Activated CD4-positive, alpha-beta T cell treated with anti-CD3 and anti-CD28 coated beads for 4 hours (primary cell): ENCODE measurements at places on chromosomes 13 and 19.

- DNase-seq, result no peak
These were observed 17.4 kb upstream of the MLLT1 start for GRCh38 chr19:6297202-6297601.

DNA sequence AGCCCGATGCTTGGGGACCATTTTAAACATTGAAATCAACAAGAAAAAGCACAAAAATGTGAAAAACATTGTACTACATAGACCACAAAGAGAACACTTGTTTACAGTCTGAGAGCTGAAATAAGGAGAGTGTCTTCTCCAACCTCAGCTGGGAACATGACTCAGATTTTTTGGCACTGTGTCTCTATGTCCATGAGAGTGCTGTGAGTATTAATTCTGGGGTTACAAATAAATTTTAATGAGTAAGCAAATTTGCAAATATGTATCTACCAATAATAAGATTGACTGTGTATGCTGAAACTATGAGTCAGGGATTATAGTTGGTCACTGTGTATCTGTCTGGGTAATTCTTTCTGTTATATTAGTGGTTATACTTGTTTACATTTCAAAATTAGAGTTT is 174.0 kb downstream of the DCT start:
- DNase-seq, result no peak

DNA sequence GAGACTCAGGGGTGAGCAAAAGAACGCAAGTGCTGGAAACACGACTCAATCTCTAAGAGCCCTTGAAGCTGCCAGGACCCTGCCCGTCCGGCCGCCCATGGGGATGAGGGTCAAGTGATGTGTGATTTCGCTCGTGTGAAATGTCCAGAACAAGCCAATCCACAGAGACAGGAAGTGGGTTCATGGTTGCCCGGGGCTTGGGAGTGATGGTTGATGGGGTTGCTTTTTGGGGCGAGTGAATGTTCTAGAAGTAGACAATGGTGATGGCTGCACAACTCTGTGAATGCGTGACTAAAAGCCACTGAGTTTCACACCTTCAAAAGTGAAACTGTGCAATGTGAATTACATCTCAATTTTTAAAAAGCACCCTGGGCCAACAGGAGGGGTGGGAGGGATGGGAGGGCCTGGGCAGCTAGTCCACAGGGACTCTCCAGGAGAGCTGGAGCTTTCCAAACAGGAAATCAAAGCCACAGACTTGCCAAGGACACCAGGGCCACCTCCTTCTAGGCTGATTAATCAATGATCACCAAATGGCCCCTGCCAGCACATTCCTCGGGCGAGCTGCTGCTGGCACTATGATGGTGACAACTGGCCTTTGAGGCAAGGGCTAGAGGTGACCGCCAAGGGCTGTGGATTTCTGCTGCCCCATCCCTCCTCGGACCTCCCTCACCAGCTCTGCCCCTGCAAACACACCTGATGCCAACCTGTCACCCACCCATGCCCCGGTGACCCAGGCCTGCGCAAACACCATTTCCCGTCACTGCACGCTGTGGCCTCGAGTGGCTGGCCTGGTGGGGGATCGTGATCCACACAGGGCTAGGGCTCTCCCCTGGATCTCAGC is 14.0 kb downstream of the DPP9 start:
- DNase-seq, result no peak

GRCh38 chr19:10946958-10947657 is 13.7 kb upstream of the SMARCA4 start:
- no peak for DNase-seq

DNA sequence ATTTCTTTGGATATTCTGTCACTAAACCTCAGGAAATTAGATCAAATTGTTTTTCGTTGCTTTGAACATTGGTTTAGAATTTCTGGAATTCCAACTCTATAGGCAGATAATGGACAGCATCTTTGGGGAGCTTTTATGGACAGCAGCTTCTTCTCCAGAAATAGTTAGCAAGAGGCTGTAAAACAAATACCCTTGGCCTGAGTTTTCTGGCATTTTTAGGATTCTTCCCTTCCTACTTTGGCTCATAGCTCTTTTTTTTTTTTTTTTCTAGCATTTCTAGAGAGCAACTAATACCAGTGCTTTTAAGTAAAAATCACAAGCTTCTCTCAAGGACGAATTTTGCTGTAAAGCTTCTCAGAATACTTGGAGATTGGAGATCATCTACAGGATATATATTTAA is 169.8 kb upstream of the SPRY2 start:
- no peak for DNase-seq

GRCh38 chr19:6042776-6043726 is 65.1 kb upstream of the RANBP3 start:
- no peak for DNase-seq

DNA sequence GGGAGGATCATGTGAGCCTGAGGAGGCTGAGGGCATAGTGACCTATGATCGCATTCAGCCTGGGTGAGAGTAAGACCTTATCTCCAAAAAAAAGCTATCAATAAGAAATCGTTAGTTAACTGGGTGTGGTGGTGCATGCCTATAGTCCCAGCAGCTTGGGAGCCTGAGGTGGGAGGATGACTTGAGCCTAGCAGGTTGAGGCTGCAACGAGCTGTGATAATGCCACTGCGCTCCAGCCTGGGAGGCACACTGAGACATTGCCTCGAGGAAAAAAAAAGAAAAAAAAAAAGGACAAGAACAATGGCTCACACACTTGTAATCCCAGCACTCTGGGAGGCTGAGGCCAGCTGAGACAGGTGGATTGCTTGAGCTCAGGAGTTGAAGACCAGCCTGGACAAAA is 16.2 kb downstream of the PSPC1 start:
- no peak for DNase-seq

GRCh38 chr19:52590728-52591127 is 20.6 kb downstream of the ZNF701 start:
- DNase-seq, result no peak

DNA sequence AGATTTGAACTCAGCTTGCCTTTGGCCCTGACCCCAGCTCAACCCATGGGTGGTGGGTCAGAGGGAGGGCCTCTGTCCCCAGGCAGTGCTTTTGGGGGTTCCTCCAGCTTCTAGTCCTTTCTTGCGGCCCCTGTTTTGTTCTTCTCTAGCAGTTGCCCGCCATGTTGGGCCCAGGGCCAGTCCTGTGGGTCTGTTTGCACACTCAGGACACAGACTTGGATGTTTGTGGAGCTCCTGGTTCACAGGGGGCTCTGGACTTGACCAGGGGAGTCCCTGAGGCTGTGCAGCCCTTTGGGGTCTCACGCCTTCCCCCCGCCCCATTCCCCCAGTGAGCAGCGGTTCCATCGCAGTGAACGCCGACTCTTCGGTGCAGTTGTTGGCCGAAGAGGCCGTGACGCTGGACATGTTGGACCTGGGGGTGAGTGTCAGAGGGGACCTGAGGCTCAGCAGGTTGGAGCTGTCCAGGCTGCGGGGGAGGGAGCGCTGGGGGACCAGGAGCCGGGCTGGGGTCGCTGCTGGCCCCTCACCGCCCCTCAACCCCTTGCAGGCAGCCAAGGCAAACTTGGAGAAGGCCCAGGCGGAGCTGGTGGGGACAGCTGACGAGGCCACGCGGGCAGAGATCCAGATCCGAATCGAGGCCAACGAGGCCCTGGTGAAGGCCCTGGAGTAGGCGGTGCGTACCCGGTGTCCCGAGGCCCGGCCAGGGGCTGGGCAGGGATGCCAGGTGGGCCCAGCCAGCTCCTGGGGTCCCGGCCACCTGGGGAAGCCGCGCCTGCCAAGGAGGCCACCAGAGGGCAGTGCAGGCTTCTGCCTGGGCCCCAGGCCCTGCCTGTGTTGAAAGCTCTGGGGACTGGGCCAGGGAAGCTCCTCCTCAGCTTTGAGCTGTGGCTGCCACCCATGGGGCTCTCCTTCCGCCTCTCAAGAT is 2.5 kb downstream of the ATP5F1D start:
- DNase-seq, result peak; percentile 88

DNA sequence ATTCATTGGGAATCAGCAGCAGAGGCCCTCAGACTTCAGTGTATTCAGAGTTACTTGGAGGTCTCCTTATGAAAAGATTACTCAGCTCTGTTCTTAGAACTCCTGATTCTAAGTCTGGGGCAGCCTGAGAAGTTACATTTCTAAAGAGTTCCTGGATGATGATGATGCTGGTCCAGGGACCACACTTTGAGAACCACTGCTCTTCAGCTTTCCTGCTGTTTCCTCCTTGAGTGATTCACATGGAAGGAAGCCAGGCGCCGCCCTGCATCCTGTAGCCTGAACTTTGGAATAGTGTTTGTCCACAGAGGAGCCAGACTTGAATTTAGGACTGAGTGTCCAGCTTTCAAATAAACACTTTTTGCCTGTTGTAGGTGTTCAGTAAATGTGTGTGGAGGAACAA is 2.9 kb downstream of the CEBPG start:
- no peak for DNase-seq

DNA sequence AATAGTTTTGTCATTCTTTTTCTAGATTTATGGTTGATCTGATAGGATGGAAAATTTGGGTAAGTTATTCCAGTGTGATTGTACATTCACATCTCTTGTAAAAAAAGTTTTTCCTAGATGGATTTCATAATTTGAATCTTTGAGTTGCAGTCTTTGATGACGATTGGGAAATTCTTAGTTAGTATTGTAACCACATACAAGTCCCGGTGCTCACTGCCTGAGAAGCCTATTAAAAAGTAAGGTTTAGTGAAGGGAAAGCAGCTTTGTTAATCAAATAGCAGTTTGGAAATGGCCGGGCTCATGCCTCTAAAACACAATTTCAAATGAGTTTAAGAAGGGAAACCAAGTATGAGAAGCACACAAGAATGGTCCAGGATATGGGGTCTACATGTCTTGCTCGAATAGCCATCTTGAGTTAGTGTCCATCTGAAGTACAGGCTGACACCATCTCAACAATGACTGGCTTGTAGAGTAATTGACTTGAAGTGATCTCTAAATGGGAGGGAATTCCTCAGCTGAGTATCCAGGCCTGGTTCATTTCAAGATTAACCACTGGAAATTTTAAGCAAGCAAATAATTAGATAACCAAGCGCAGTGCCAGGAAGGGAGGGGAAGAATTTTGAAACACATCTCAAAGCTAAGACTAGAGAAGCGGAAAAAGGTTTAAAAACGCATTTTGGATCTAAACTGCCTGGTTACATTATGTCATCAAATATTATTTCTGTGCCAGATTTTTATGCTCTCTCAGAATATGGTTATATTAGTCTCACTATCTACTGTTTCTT is 1145.6 kb upstream of the MIR17HG start:
- DNase-seq, result no peak

GRCh38 chr13:31909864-31910551 is 121.6 kb upstream of the FRY start:
- peak; percentile 55 for DNase-seq

- DNase-seq, result no peak
These were observed 17.9 kb downstream of the RCBTB1 start for GRCh38 chr13:49567491-49567890.

DNA sequence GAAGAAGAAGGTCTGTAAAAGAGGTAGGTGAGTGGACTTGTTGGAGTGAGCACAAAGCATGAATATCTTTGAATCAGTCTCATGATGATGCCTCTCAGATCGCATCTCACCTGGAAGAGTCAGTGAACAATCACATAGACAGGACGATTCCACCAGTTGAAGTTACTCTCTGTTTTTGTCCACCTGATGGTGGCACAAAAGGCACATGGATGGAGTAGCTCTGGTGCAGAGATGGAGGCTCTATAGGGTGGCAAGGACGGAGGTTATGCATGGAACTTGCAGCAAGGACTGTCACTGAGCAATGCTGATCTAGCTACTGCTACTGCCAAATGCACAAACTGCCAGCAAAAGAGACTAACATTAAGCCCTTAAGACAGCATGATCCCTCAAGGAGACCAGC is 10.3 kb upstream of the MYCBP2 start:
- no peak for DNase-seq

GRCh38 chr13:110509971-110510786 is 51.3 kb downstream of the RAB20 start:
- DNase-seq, result no peak

- no peak for DNase-seq
These were observed 120.6 kb downstream of the COL4A1 start for GRCh38 chr13:110186231-110186855.

- DNase-seq, result peak; percentile 48
These were observed 412.8 kb downstream of the ZNF536 start for GRCh38 chr19:30784850-30785457.

GRCh38 chr19:54558339-54558738 is 15.3 kb upstream of the LILRA2 start:
- DNase-seq, result no peak

- peak; percentile 54 for DNase-seq
These were observed 91.8 kb downstream of the UBL3 start for GRCh38 chr13:29758531-29759114.

GRCh38 chr13:20497006-20497775 is 28.5 kb downstream of the CRYL1 start:
- no peak for DNase-seq

DNA sequence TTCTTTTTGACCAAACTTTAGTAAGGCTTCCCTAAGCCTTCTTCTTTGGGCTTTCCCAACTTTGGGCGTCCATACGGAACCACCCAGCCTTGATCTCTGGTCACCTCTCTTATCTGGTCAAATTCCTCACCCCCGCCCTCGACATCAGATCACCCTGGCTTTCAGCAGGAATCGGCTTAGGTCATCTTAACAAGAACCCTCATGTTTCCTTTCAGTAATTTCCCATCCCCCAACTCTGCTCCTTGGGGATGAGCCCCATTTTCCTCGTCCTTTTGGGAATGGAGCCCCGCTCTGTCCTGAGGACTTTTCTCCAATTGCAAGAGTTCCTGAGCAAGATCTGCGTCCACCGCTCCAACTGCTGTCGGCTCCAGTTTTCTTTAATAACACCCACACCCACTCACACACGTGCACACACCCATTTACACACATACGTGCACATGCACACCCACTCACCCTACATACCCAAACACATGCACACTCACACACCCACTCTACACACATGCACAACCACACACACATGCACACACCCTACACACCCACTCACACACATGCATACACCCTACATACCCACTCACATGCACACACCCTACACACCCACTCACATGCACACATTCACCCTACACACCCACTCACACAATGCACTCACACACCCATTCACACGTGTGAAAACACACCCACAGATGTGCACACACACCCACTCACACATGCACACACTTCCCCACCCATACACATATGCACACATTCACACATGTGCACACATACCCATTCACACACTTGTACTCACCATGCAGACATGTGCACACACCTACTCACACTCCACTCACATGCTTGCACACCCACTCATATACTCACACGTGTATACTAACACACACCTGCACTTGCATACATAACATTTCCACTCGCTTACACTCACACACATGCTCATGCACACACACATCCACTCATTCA is 87.0 kb upstream of the TM9SF2 start:
- no peak for DNase-seq

GRCh38 chr19:38319421-38320258 is at the start of gene KCNK6:
KCNK6 (plus strand) TSS chr19:38319845; CDS start chr19:38319951, 106 bp downstream.
- DNase-seq, result peak; percentile 43

DNA sequence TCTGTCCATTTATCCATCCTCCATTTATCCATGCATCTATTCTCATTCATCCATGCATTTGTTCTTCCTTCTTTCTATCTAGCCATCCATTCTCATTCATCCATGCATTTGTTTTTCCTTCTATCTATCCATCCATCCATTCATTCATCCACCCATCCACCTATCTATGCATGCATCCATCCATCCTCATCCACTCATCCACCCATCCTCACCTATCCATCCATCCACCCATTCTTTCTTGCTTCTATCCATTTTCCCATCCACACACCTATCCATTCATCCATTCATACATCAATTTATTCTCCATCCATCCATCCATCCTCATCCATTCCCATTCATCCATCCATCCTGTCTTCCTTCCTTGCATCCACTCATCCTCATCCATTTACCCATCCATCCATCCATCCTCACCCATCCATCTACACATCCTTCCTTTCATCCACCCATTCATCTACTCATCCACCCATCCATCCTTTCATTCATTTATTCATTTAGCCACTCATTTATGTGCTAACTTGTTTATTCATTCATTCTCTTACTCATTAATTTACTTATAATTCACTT is 20.3 kb downstream of the ACTL9 start:
- no peak for DNase-seq
